CD4-positive, alpha-beta T cell treated with Interferon alpha-2 for 1 hour (primary cell): ENCODE measurements at places on chromosomes 16 and 17.

- DNase-seq, result no peak
These were observed 21.2 kb upstream of the LRRC37A start for GRCh38 chr17:46273541-46274236.

- peak; percentile 3 for DNase-seq
These were observed 26.3 kb downstream of the CEP112 start for GRCh38 chr17:66165537-66166123.

- DNase-seq, result no peak
These were observed 50.8 kb upstream of the KLHDC4 start for GRCh38 chr16:87816507-87817100.

GRCh38 chr17:81398176-81398831 is 3.0 kb downstream of the BAHCC1 start:
- no peak for DNase-seq

DNA sequence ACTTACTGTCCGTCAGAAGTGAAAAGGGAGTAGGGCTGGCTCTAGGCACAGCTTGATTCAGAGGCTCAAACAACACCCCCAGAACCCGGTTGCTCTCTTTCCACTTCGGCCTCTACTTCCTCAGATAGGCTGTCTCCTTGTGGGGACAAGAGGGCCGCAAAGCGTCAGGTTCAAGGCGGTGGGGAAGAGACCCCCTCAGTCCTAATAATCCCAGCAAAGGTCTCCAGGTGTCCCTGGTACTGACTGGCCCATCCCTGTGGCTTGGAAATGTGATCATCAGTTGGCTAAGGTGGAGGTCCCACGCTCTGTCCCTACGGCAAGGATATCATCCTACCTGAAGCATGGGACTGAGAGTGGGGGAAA is 26.0 kb downstream of the NGFR start:
- DNase-seq, result no peak

DNA sequence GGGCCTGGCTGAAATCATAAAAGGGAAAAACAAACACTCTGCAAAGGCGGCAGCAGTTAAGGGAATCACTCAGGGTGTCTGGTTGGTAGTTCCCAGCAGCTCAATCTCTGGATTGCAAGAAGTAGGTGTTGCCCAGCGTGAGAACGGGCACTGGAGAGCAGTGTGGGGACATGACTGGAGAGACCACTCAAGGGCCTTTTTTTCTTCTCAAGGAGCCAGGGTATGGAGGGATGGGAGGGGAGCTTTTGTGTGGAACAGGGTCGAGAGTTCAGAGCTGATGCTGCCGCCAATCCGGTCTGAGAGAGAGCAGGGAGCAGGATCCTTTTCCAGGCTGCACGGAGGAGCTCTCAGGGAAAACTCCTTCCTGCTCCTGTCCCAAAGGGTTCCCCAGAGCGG is 15.2 kb downstream of the SCNN1B start:
- DNase-seq, result no peak

DNA sequence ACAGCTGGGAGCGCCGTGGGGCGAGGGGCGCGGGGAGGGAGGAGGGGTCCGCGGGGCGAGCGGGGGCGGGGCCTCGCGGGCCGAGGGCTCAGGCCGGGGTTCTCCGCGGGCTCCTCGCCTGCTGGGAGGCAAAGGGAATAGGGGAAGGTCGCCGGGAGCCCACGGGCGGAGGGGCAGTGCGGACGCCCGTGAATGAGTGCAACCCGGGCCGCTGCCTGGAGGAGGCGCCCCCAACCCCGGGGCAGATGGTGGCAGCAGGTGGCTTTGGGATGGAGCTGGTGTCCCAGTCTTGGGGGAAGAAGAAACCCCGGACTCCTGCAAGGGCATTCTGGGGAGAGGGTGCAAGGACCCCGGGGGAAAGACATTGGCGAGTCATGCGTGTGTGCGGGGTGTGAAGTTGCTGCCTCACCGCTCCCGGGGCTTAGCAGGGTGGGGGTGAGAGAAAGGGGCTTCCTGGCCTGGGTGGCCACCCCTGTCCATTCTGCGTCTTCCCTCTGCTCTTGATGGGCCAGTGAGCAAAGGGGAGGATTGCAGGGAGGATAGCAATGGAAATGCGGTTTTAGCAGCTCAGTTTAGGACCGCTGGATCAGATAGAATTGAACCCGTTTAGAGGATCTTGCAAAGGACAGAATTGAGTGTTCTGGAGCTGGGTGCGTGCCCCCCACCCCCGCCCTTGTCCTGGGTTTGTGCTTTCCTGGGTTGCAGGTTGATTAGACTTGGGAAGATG is 526 bp downstream of the KIAA0513 start:
- no peak for DNase-seq

DNA sequence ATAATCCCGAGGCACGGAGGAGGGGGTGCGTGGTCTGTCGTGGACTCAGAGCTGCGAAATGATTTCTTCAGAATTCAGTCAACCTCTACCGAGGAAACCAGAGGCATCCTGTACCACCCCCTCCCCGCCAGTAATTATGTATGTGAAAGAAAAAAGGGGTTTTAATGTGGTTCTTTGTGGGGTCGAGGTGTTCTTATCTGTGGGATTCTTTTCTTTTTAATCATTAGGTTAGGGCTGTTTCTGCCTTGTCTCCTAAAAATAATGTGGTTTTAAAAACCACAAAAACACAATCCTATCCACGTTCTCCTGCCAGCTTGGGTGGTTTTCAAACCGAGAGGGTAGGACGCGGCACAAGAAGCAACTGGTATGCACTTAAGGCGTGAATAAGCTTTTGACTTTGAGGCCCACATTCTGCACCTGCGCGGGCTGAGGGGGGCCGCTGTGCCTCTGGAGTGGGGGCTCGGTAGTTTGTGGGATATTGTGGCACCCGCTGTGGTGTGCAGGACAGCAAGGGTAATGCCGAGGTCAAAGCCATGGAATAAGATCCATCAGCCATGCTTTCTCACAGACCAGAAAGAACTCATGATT is 1.0 kb downstream of the SLC47A1 start:
- no peak for DNase-seq
